Mucosa of descending colon (tissue), 3 donors: ENCODE measurements at places on chromosomes 5 and 9. TPM values are rescaled to one million over a fixed set of nuclear protein-coding genes. Genes with fewer than 3 reads are reported as not detected.
A peak's percentile ranks its signal among the peaks of the same experiment; 100 is the strongest.

Gene TICAM2
- total RNA-seq: 3.5 TPM

GRCh38 chr5:162410365-162410764 lies 342.8 kb downstream of the GABRG2 start:
- no peak for DNase-seq

DNA sequence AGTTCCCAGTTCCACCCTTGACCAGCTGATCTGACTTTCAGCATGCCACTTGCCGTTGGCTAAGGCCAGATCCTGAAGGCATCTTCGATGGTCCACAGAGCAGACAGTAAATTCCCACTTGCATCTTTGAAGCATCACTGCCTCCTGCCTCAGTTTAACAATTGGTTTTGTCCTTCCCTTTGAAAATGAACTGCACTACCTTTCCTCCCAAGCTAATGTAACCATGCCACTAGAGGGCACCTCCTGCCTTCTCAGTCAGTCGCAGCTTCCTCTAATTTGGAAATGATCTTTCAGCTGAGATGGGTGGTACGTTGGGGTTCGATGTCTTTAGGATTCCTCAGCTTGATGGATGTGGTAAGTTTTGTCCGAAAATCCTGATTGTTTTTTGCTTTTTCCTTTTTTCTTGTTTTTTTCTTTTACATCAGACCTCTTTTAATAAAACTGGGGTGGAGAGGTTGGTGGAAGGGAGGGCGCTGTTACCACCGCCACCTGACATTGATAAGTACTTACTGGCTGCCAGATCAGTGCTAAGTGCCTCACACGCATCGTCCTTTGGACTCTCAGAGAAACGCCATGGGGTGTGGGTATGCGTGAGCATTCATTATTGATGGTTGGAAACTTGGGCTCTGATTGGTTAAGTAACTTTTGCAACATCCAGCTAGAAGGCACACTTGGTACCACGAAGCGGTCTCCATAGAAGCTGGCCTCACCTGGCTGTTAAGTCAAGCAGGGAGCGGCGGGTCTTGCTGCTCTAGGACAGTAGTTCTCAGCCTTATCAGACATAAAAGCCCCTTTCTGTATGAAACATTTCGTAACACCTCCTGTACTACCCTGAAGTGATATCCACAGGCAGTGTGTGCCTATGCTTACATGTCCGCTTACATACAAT lies 16.9 kb downstream of the PTTG1 start:
- no peak for DNase-seq

GRCh38 chr9:114006931-114007691 lies 71.0 kb downstream of the AMBP start:
- no peak for DNase-seq

DNA sequence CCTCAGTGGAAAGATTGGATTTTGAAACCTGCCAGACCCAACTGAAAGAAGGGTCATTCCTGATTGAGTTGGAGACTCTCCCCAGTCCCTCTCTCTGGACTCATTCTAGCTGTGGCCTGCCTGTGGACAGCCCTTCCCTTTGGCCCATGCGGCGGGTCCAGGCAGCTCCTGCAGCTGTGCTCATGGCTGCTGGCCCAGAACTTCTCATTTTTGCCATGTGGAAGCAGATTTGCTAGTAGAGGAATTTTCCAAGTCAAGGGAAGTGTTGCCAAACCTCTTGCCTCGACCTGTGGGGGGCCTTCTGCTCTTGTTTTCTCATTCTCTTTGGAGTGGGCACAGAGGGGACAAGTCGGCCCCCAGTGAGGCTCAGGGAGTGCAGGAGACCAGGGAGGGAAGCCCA lies 89.2 kb downstream of the ANKRD33B start:
- peak; percentile 31 for DNase-seq

GRCh38 chr9:117334101-117334500 lies 80.8 kb downstream of the ASTN2 start:
- DNase-seq: no peak

GRCh38 chr9:124502711-124503702 lies 4.2 kb downstream of the NR5A1 start:
- no peak for DNase-seq

GRCh38 chr5:154369682-154370081 lies 76.1 kb upstream of the SAP30L start:
- DNase-seq: no peak

DNA sequence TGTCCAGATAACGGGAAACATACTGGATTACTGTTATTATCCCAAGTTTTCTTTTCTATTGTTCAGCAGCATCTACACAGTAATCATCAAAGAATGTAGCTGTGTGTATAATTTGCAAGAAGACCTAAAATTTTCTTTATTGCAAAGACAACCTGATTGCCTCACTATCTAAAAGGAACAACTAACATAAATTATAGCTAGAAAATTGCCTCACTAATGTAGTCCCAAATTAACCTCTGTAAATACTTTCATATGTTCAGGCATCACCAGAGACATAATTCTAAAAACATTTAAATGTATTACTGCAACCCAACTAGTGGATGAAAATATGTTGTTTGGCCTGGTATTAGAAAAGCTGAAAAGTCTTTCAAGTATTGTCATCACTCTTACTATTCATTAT lies 275.4 kb downstream of the CDH12 start:
- DNase-seq: no peak

Gene SRA1
- total RNA-seq: 38.0 TPM

GRCh38 chr5:171848006-171848405 lies 62.4 kb downstream of the SMIM23 start:
- no peak for DNase-seq

GRCh38 chr5:180287404-180287803 lies 4.5 kb downstream of the MAPK9 start:
- peak; percentile 17 for DNase-seq

Gene OLFML2A
- total RNA-seq: 48.3 TPM

DNA sequence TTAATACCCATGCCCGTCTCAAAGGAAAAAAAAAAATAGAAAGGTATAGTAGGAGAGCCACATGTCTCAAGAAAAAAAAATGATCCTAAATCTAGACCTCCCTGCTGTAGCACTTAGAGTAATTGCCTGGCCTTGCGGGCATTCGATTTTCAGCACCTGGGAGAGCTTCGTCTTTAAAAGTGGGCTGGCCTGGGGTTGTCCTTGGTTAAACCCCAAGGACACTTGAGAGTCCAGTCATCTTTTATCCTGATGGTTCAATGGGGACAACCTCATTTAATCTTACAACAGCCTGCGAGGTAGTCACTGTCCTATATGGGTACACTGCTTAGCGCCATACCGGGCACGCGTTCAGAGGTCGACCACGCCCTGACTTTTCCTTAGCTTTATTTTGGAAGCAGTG lies 60.1 kb downstream of the MAT2B start:
- no peak for DNase-seq

Gene NKD2
- total RNA-seq: 3.7 TPM

Gene DDX4
- total RNA-seq: not detected

DNA sequence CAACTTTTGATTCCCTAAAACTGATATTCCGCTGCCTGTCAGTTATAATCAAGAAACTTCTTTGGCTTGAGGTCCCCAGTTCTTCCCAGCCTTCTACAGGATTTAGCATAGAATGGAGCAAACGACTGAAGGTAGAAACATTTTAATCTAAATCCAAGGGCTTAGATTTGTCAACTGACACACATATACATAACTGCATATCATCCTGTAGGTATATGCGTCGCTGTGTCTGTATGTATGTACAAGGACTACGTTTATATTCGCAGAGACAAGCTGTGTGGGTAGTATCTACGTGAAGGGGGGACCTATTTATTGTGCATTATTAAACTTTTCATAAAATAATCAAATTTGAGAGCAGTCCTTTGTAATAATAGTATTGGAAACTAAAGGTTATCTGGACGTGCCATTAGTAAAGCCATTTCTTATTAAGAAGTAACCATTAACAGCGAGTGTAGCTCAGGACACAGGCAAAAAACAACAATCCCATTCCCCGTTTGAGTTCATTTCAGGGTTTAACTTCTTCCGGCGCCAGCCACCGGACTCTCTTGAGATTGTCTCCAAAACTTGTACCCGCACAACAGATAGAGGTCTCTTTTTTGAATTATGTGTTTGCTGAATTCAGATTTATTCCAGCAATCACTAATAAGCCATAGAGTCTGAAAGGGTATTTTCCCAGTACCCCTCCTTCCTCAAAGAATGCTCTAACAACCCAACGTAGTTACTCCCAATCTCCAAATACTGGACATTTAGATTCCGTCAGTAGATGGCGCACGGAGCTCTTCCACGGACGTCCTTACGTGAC lies 2.1 kb upstream of the MLLT3 start:
- peak; percentile 87 for DNase-seq

DNA sequence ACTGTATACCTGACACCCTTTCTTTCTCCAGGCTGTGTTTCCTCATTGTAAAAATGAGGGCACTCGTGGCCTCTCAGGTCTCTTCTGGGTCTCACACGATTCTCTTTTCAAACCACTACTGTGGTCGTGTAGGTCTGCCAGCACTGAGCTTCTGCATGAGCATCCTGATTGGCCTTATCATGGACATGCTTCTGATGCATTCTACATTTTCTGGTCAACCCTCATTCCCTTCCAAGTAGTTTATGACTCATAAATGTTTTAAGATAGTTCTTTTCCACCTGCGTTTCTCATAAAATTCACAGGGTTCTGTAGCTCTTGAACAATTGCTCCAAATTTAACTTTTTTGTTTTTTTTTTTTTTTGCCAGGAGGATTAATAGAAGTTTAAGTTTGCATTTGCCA lies 294.8 kb downstream of the KCTD16 start:
- DNase-seq: no peak

DNA sequence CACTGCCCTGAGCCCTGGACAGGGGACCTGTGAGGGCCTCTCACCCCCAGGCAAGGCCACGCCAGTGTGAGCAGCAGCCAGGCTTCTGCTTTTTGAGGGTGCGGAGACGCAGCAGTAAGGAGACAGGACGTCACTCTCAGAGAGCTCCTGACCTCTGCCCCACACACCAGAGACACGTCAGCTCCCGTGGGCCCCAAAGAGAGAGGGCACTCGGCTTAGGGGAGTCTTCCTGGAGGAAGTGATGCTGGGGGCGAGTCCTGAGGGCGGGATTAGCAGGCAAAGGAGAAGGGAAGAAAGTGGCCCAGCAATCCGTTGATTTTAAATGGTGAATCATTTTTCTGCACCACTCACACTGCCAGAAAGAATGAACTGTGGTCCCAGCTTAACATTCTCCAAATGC lies 24.0 kb upstream of the SLC9A3 start:
- peak; percentile 52 for DNase-seq

DNA sequence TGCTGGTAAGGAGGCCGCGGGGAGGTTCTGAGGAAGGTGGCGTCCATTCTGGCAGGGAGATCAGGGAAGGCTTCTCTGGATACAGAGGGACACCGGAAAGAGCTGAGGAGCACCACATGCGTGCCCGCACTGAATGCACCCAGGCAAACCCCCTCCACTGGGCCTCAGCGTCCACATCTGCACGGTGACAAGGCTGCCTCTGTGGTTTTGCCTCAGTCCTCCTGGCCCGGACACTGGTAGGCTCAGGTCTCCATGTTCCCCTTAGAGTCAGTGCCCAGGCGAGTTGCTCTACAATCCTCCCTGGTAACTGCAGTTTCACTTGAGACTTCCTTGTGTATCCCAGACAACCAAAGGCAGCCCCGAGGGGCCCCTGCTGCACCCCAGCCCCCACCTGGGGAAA lies 173.3 kb downstream of the MELK start:
- DNase-seq: no peak
